Fibroblast of skin of scalp (primary cell): ENCODE measurements at places on chromosomes 11 and 22.

DNA sequence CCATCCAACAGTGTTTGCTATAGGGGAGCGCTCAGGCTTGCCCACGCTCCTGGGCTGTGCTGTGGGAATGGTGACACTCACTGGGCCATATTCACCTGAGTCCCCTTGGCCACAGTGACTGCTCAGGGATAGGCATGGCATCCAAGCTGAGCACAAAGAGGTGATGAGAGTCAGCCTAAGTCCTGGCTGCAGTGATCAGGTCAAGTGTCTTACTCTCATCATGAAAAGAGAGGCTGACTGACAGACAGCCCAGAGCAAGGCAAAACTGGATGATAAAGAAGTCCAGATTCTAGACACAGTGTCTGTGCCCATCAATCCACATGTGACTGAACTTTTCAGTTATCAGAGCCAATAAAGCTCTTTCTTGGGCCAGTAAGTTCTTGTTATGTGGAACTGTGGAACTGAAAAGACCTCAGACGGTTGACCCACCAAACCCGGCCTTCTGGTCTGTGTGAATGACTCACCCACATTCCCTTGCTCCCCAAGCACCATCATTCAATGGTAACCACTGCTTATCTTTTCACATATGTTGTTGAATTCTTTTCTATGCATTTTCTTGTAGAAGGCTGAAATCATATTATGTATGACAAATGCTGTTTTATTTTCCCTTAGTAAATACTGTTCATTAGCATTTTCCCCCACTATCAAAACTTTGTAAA lies 43.2 kb upstream of the YPEL1 start:
- peak; percentile 68 for DNase-seq

DNA sequence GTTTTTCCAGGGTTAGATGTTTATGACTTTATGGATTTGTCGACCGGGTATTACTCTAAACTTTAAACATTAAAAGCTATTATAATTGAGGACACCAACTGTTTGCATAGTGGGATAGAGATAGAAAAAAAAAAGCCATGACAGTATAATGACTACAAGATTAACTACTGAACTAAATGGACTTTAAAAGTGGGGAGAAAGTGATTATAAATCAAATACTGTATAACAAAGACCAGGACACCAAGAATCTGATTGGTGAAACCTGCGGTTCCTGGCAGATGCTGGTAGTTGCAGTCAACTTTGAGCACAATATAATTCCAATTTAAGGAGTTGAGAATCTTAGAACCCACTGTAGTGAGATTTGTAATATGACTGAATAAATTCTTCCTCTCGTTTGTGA lies 2.5 kb downstream of the CRKL start:
- DNase-seq, result no peak

GRCh38 chr22:35638001-35638400 lies 10.2 kb upstream of the APOL6 start:
- DNase-seq, result peak; percentile 58

- DNase-seq, result no peak
These were observed 11.1 kb upstream of the MICAL2 start for GRCh38 chr11:12099132-12099873.

DNA sequence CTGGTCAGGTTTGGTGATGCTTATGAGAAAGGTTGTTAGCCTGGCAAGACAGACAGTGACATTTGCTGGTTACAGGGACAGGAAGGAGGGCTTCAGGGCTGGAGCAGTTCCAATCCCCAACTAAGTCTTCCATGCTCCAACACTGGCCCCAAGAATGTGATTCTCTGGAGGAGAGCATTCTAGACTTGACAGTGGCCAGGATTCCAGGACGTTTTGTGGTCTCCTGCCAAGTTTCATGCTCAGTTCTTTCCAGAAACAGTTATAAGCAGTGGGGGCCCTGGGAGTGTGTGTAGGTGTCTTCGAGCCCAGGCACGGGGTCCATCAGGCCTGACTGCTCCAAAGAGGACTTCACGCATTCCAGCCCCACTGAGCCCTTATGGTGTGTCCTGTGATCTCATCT lies 8.9 kb upstream of the GRK3 start:
- peak; percentile 41 for DNase-seq

GRCh38 chr11:58771458-58771855 lies 39.7 kb upstream of the GLYAT start:
- DNase-seq, result peak; percentile 2

DNA sequence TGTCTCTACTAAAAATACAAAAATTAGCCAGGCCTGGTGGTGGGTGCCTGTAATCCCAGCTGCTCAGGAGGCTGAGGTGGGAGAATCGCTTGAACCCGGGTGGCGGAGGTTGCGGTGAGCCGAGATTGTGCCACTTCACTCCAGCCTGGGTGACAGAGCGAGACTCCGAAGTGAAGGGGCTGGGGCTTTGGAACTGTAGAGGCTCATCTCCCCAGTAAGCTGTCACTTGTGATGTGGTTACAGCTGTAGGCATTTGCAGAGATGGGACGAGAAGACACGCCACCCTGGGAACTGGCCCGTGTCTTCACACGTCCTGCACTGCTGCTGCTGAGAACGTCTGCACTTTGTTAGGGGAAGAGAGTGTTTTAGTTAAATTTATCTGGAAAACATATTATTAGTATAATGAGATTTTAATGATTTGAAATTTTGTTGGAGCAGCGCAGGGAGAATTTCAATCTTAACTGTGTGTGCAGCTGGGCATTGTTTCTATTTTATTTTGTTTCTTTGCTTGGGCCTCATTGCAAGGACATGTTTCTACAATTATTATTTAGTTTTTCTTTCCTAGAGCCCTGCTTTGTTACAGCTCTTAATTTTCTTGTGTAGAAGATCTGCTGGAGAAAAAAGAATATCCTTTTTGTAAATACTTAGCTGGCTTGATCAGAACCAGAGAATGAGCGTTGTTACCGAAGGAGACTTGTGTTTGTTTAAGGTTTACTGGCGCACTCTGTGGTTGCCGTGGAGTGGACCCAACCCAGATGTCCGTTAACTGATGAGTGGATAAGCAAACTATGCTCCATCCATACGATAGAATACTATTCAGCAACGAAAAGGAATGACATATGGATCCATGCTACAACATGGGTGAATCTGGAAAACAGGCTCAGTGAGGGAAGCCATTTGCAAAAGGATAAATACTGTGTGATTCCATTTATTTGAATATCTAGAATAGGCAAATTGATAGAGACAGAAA lies 18.4 kb downstream of the PARVB start:
- DNase-seq, result peak; percentile 18

GRCh38 chr11:128786507-128786906 lies 80.6 kb downstream of the KCNJ1 start:
- DNase-seq, result no peak

GRCh38 chr11:1922481-1923081 lies 3.1 kb downstream of the TNNT3 start:
- DNase-seq, result no peak
